ENCODE measurements at places on chromosomes 6 and 20.

GRCh38 chr6:26211963-26212362, 124.7 kb downstream of the HFE start:
- DNase-seq, result no peak

- DNase-seq, result no peak
Observed at GRCh38 chr6:52306972-52307870, 22.7 kb upstream of the MCM3 start.

DNA sequence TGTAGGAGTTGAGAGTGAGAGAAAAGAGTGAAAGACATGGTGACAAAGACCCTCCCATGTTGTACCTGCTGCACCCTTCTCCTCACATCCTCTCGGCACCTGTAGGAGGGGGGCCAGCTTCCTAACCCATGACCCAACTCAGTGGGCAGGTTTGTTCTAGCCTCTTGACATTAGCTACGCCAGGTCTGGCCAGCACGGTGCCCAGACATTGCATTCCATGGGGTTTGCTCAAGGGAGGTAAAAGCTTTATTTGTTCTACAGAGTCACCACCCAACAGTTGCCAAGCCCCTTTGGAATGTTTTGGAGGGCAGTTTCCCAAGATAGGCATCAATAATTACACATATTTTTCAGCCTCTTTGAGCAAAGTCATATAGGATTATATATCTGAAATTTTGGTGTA, 22.7 kb upstream of the TGM6 start:
- DNase-seq, result no peak

DNA sequence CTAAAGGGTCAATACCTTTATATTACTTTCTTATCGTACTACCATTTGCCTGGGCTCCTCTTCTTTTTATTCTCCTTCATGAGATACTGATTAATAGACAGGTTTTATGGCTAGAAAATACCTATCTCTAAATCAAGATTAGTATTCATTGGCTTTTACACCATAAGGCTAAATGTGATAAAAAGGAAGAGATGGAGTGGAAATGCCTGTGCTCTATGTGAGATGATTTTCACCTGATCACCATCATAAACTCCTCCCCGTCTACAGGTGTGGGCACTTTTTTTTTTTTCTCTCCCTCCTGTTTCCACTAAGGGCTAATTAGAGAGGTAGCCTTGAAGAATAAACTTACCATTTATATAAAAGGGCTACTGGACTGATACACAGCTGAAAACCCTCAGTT, at the start of gene GLYATL3:
GLYATL3 (plus strand) TSS at position 301 of the 400 bp plus-strand sequence. CDS start 12,068 bp downstream, outside the sequence.
- DNase-seq, result no peak

- no peak for DNase-seq
Observed at GRCh38 chr6:33118525-33119123, 42.8 kb downstream of the HLA-DPB1 start.

DNA sequence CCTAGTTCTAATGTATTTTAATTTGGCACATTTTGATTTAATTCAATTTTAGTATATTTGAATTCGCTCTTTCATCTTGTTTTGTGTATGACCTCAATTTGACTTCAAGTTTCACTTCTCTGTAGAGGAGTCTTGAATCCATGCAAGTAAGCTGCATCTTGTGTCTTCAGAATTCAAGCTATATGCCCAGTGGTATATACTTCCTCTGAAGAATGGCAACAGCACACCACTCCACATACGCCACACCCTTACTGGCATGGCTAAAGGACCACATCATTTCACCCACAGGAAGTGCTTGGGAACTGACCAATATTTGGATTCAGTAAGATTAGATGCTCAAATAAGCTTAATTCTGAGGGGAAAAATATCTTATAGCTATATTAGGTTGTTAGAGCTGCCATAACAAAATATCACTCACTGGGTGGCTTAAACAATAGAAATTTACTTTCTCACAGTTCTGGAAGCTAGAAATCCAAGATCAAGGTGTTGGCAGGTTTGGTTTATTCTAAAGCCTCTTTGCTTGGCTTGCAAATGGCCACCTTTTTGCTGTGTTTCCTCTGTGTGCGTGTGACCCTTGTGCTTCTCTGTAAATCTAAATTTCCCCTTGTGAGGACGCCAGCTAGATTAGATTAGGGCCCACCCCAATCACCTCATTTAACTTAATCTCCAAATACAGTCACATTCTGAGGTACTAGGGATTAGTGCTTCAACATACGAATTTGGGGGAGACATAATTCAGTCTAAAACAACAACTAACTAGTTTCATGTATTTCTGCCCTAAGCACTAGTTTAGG, 2.8 kb upstream of the ASF1A start:
- DNase-seq, result no peak

DNA sequence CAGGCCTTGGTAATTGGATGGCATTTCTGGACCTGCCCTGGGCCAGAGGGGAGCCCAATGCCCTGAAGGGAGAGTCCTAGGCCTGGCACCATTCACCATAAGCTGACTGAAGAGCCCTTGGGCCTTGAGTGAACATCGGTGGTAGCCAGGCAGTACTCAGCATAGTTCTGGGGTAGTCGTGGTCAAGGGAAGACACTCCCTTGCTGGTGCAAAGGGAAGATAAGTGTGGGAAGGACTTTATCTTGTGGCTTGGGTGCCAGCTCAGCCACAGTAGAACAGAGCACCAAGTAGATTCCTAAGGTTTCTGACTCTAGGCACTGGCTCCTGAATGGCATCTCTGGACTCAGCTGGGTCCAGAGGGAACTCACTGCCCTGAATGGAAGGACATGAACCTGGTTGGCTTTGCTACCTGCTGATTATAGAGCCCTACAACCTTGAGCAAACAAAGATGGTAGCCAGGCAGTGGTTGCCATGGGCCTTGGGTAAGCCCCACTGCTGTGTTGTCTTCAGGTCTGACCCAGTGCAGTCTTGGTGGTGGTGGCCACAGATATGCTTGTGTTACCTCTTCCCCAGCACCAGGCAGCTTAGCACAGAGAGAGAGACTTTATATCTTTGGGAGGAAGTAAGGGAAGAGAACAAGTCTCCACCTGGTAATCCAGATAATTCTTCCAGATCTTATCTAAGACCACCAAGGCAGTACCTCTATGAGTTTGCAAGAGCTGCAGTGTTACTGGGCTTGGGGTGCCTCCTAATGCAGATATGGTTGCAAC, 83.5 kb downstream of the PRDM13 start:
- DNase-seq, result no peak

GRCh38 chr6:33160728-33161344, 31.4 kb downstream of the COL11A2 start:
- no peak for DNase-seq

DNA sequence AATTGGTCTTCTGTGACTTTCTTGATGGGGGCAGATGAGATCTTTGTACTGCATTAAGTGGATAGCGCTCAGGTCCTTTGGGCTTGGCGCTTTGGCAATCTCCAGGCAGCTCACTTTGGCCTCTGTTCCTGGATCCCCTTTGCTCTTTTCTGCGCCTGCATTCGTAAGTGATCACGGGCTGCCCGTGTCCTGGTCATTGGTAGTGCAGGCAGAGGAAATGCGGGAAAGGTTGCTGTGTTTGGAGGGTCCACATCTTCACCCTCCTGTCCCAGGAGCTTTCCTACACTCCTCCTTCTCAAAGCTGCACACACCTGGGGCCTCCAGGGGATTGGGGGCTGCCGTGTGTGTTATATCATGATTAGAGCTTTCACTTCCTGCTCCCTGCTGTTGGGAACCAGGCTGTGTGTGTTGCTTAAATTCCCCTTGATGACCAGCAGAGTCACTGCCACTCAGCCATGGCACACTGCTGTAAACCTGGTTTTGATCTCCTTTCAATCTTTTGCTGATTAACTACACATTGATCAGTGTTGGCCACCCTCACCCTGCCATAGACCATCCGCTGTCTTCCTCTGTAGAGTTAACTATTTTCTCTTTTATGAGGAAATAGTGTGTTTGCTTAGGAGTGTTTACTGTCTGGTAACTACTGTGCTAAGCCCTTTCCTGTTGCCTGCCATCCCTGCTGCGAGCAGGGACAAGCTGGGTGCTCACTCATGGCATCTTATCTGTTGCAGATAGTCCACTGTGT, 13.0 kb upstream of the SNHG17 start:
- DNase-seq, result no peak

DNA sequence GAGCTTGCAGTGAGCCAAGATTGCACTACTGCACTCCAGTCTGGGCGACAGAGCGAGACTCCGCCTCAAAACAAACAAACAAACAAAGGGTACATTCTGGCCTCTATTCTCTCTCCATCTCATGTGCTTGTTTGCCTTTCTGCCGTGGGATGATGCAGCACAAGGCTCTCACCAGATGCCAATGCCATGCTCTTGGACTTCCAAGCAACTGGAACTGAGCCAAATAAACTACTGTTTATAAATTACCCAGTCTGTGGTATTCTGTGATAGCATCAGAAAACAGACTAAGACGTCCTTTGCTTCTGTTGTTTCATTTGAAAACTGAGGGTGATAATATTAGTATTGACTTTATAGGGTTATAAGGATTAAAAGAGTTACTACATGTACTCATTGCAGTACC, 3.6 kb upstream of the BRD2 start:
- no peak for DNase-seq

DNA sequence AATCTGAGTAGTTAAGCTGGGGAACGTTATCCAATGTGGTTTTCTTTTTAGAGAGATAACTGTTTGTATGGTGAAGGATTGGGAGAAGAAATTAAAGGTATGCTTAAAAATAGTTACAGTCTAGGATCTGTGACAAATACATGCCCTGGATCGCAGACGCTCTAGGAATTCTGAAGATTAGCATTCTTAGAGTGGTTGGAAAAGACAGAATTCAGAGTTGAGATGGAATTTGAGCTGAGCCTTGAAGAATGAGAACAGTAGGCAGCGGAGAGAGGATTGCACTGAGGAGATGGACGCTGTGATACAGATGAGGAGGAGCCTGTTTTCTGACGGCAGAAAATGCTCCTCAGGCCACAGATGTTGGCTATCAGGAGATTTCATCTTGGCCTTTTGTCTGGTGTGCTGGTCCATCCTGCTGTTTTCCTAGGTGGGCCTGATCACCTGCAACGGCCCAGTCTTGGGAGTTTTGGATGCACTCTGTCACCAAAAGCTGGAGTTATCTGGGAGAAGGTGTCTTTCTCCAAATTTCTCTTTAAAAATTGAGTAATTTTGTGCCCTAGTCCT, 48.3 kb upstream of the KIF25 start:
- no peak for DNase-seq

DNA sequence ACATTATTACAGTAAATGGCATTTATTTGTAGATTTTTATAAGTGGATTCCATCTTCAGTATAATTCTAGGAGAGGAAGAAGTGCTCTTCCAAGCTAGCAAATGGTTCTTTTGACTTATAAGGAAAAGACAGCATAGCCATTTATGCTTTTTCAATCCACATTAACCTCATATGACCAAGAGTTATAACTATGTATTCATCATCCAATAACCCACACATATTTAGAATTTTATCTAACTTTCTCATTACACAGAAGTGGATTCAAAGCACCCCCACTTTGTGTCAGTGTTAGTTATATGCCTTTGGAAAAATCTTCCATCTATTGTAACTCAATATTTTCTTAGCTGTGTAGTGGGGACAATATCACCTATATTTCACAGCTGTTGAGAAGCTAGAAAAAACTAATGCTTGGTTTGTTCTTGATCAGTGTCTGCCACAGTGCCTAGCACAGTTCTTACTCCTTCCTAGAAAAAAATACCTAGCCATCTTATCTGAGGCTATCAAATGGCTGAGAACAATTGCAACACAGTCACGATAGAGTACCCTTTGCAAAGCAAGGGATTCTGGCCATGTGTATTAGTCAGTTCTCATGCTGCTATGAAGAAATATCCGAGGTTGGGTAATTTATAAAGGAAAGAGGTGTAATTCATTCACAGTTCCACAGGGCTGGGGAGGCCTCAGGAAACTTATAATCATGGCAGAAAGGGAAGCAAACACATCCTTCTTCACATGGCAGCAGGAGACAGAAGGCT, 986.3 kb downstream of the TFAP2A start:
- no peak for DNase-seq

- no peak for DNase-seq
Observed at GRCh38 chr6:74598462-74599393, 607.1 kb downstream of the COL12A1 start.

GRCh38 chr6:153073841-153074240, 57.2 kb downstream of the RGS17 start:
- no peak for DNase-seq

GRCh38 chr6:31617010-31617409, 2.0 kb downstream of the AIF1 start:
- no peak for DNase-seq

GRCh38 chr6:122548281-122548680, 61.9 kb upstream of the PKIB start:
- DNase-seq, result no peak

DNA sequence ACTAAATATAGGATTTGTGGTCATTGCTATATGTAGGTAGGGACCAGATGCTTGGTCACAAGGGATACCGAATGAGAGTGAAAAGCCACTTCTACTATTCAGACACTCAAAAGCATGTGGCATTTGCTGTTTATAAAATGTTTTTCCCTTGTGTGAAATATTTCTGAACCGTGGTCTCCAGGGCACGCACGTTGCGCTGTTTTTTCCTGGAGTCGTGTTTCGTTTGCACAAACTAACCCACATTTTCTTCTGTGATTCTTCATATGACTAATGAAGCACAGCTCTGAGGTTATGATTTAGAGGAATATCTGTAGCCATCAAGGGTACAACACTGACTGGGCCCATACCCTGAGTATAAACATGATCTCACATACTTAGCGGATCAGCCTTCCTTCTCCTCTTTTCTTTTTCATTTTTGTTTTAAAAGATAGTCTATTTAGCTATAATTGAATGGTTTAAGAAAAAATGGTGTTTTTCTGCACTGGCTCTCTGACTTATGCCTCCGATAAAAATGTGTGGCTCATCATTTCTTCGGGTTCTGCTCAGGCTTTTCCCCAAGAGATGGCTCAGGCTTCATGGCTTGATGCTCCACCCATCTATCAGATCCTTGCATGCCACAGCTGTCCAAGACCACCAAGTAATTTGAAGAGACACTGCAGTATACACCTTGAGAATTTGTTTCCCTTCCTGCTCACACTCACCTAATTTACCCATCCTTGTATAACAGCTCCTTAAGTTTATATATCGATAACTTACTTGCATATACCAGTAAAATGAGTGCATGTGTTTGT, 59.9 kb upstream of the HBS1L start:
- DNase-seq, result no peak

DNA sequence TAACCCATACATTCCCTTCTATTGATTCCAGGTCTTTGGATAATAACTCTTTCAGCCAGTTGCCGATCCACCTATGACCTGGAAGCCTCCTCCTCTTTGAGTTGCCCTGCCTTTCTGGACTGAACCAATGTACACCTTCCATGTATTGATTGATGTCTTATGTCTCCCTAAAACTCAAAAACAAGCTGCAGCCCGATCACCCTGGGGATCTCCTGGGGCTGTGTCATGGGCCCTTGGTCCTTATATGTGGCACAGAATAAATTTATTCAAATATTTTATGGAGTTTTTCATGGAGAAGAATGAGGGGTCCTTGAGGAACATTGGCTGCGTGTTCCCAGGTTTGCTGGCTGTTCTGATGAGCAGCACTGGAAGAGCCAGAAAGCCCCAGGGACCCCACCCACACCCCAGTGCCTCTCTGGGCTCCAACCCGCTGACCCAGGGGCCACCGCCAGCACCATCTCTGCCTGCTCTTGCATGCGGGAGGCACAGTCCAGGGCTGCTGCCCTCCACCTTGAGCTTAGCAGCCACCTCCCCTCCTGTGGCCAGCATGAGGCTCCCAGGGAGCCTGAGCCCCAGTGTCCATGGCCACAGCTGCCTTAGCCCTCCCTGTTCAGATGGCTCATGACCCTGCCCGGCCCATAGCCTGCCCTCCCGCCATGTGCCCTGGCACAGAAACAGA, 36.5 kb upstream of the CST7 start:
- DNase-seq, result no peak

All from cortex of kidney (tissue), 1 donor.